ENCODE measurements at places on chromosomes 1 and 21. TPM values are rescaled to one million over a fixed set of nuclear protein-coding genes. Genes with fewer than 3 reads are reported as not detected.

PPIAL4G gene
- 0.08 TPM for total RNA-seq

GIPC2 gene
- total RNA-seq = 2.9 TPM

C1orf21 gene
- 7.5 TPM for total RNA-seq

IVL gene
- not detected for total RNA-seq

EPHX1 gene
- 45.0 TPM for total RNA-seq

SPRR2G gene
- total RNA-seq = not detected

SERPINC1 gene
- total RNA-seq = not detected

GRCh38 chr1:114078116-114078515 is 75.6 kb downstream of the SYT6 start:
- DNase-seq = no peak
- H3K4me1 ChIP-seq = peaks cover 29% of the 10 kb centered on the region
- peaks cover 1% of the 10 kb centered on the region for H3K27me3 ChIP-seq

DNA sequence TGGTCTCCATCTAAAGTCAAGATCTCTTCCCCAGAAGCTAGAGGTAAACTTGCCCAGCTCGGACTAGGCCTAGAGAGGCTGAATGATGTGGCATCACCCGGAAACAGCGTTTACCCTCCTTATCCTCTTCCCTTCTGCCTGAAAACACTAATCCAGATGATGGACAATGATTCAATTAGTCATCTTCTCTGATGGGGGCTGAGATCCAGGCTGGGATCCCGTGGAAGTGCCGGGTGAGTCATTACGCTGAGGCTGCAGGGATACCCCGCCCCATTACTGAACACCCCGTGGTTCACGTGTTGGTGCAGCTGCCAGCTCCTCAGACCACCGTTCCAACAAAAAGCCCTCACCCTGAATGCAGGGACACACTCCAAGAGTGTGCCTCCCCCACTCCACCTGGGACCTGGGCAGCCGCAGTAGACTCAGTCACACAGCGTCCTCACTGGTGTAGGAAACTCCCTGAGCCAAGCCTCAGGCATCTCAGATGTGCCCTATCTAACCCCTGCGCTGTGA is 2.0 kb downstream of the S100A6 start:
- peak overlapping the region; percentile 13 for H3K4me3 ChIP-seq
- DNase-seq = no peak
- peaks cover 12% of the 10 kb centered on the region for H3K27me3 ChIP-seq
- H3K4me1 ChIP-seq = peaks cover 17% of the 10 kb centered on the region

- no peak overlapping the region for H3K27ac ChIP-seq
- no peaks in the 10 kb centered on the region for H3K27me3 ChIP-seq
- DNase-seq = no peak
- H3K36me3 ChIP-seq = no peaks in the 10 kb centered on the region
- no peaks in the 10 kb centered on the region for H3K4me1 ChIP-seq
These were observed 77.7 kb downstream of the UROD start for GRCh38 chr1:45089711-45090110.

- peaks cover 10% of the 10 kb centered on the region for H3K4me1 ChIP-seq
- no peaks in the 10 kb centered on the region for H3K27me3 ChIP-seq
- H3K36me3 ChIP-seq = peaks cover 7% of the 10 kb centered on the region
- no peak for DNase-seq
These were observed 128.5 kb upstream of the HNRNPU start for GRCh38 chr1:244992833-244993232.

DNA sequence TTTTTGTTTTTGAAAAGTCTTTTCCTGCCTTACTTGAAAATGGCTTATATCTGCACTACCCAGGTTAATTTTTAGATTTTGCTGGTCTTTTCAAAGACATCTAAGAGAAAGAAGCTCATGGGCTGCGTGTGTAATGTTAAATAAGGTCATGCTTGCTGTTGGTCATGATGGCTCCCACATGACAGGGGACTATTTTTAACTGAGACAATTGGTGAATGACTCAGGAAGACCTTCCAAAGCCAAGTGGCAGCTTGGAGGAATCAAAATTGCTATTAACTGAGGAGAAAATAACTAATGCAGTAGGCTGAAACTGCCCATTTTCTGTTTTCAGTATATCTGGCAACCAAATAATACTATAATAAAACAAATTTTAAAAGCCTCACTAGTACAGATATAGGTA is 117.1 kb upstream of the SPAG17 start:
- DNase-seq = no peak
- H3K27me3 ChIP-seq = no peaks in the 10 kb centered on the region
- no peaks in the 10 kb centered on the region for H3K36me3 ChIP-seq
- H3K4me3 ChIP-seq = no peak overlapping the region
- no peaks in the 10 kb centered on the region for H3K4me1 ChIP-seq

GRCh38 chr1:204558467-204558866 is 42.3 kb downstream of the MDM4 start:
- DNase-seq = no peak
- peaks cover 2% of the 10 kb centered on the region for H3K27me3 ChIP-seq
- H3K36me3 ChIP-seq = peaks cover 3% of the 10 kb centered on the region
- no peak overlapping the region for H3K27ac ChIP-seq
- H3K4me1 ChIP-seq = peaks cover 4% of the 10 kb centered on the region

DNA sequence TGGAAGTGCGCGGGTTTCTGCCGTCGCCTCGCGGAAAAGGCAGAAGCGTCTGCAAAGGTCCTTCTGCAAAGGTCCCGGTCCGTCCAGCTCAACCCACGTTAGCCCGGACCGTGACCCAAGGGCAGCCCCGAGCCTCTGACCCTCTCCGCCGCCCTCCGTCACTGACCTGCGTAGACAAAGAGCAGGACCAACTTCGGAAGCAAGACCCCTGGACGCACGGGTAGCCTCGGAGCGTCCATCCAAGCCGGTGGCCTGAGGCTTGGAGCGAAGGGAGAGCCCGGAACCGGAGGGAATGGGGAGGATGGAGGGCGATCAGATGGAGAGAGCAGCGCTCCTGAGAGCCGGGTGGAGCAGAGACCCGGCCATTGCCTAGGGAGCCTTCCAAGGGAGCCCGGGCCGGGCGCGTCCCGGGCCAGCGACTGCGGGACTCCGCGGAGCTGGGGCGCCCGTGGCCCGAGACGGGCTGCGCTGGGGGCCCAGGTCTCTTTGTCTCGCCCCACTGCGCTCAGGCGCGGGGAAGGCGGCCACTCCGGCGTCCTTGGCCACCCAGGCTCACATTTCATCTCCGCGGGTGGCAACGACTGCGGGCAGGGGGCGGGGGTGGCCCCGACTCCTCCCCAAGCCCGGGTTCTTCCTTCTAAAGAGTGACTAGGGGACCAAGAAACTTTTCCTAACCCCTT is at the start of gene CYYR1:
Gene CYYR1 (minus strand): TSS at position 585 of the 680 bp plus-strand sequence. CDS start 346 bp downstream, at position 239.
- H3K4me1 ChIP-seq = peaks cover 32% of the 10 kb centered on the region
- H3K27ac ChIP-seq = peak within 1 kb of the TSS; percentile 88
- H3K4me3 ChIP-seq = peak within 1 kb of the TSS; percentile 98
- peaks cover 3% of the 10 kb centered on the region for H3K27me3 ChIP-seq
- DNase-seq = peak; percentile 55

DNA sequence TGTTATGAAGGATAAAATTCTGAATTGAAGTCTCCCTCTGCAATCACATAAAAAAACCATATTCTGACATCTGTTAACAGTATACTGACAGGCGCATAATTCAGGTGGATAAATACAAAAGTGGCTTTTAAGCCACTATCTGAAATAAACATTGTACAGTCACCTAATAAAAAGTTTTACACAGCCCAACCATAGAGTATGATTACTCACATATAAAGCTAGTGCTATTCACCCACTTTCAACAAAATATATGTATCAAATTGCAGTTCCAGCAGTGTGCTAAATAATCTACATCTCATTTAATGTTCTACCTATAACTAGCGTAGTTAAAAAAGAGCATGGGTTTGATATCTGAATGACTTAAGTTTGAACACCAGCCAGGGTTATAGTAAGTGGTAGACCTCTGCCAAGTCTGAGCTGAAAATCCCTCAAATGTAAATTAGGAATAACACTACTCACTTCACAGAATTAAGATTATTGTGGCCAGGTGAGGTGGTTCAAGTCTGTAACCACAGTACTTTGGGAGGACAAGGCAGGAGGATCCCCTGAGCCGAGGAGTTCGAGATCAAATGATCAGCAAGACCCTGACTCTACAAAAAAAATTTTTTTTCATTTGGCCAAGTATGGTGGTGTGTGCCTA is 3.9 kb downstream of the EGLN1 start:
- H3K4me3 ChIP-seq = peak overlapping the region; percentile 97
- H3K27me3 ChIP-seq = peaks cover 16% of the 10 kb centered on the region
- no peak overlapping the region for H3K27ac ChIP-seq
- no peak for DNase-seq

DNA sequence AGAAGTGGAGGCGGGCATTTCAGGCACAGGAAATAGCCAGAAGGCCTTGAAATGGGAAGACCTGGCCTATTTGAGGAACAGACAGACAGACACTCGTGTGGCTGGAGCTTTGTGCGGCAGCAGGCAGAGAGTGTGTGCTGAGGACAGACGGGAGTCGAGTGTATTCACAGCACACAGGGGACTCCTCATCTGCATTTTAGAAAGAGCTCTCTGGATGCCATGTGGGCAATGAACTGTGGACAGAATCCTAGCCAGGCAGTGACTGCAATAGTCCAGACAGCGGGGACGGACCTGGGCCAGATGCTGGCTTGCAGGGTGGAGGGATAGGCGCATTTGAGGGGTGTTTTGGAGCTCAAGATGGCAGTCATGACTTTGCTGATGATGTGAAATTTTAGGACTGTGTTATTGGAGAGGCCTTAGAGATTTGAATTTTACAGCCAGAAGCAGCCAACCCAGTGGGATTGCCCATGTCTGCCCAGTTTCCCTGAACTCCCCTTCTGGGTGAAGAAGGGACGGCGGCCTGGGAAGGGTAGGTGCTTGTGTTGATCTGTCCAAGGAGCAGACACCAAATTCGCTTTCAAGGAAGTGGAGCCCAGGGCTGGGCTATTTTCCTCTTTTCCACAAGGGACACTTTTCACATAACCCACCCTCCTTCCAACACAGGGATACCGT is 43.7 kb downstream of the CHAF1B start:
- peaks cover 26% of the 10 kb centered on the region for H3K4me1 ChIP-seq
- H3K27ac ChIP-seq = peak overlapping the region; percentile 99
- H3K27me3 ChIP-seq = peaks cover 13% of the 10 kb centered on the region
- H3K36me3 ChIP-seq = no peaks in the 10 kb centered on the region
- H3K4me3 ChIP-seq = no peak overlapping the region
- DNase-seq = no peak

GRCh38 chr21:43654806-43655489 is 4.3 kb downstream of the HSF2BP start:
- H3K36me3 ChIP-seq = no peaks in the 10 kb centered on the region
- no peak overlapping the region for H3K27ac ChIP-seq
- peaks cover 2% of the 10 kb centered on the region for H3K27me3 ChIP-seq
- H3K4me1 ChIP-seq = peaks cover 8% of the 10 kb centered on the region

GRCh38 chr1:242525360-242525722 is 844 bp upstream of the PLD5 start:
- peak overlapping the region; percentile 37 for H3K4me3 ChIP-seq
- peaks cover 11% of the 10 kb centered on the region for H3K27me3 ChIP-seq
- H3K27ac ChIP-seq = no peak overlapping the region
- DNase-seq = no peak
- no peaks in the 10 kb centered on the region for H3K36me3 ChIP-seq

DNA sequence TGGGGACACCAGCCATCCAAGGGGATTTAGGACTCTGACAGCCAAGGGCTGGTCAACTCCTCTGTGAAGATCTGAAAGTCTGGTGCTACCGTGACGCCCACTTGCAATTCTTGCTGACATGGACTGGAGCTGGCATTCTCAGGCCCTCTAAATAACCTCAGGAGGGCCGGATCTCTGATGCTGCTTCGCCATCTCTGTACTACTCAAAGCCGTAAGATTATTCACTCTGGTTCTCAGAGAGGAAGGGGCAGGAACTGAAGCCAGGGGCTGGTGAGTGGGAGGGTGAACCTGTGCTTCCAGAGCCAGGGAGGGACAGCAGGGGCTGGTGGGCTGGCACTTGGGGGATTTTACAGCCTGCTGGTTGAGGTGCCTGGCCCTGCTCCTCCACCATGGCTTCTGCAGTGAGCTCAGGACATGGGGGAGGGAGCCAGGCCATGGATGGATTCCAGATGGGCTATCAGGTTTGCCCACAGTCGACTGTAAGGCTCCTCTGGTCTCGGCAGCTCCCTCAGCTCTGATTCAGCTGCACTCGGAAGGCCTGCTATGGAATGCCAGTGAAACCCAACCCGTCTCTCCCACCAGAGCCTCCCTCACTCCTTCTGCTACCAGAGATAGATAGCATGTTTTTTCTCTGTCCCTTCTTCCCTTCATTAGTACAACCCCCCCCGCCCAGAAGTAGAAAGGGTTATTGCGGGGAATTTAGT is 84.5 kb downstream of the PLXNA2 start:
- no peak overlapping the region for H3K27ac ChIP-seq
- no peaks in the 10 kb centered on the region for H3K36me3 ChIP-seq
- peaks cover 4% of the 10 kb centered on the region for H3K27me3 ChIP-seq
- no peak for DNase-seq
- peaks cover 40% of the 10 kb centered on the region for H3K4me1 ChIP-seq
- H3K4me3 ChIP-seq = no peak overlapping the region

DNA sequence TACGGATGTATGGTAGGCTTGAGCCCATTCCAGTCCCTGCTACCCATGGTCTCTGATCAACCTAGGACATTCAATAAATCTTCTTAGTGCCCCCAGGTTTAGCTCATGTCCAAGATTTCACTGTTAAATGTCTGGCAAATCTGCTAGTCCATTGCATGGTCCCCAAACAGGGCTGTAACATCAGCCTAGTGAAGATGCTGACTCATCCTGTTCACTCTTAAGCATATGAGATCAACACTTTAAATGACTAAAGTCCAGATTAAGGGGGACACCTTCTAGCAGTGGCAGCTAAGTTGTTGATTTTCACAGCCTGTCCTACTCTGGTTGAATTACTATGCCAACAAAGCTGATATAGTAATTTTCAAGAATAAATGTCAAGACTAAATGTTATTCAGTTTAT is 46.5 kb upstream of the NUF2 start:
- no peak for DNase-seq
- peaks cover 9% of the 10 kb centered on the region for H3K4me1 ChIP-seq
- no peaks in the 10 kb centered on the region for H3K36me3 ChIP-seq
- H3K4me3 ChIP-seq = no peak overlapping the region
- H3K27me3 ChIP-seq = peaks cover 2% of the 10 kb centered on the region

GRCh38 chr1:30312226-30312625 is 411.2 kb downstream of the MATN1 start:
- peaks cover 6% of the 10 kb centered on the region for H3K27me3 ChIP-seq
- no peak for DNase-seq
- H3K4me1 ChIP-seq = no peaks in the 10 kb centered on the region
- no peak overlapping the region for H3K27ac ChIP-seq

DNA sequence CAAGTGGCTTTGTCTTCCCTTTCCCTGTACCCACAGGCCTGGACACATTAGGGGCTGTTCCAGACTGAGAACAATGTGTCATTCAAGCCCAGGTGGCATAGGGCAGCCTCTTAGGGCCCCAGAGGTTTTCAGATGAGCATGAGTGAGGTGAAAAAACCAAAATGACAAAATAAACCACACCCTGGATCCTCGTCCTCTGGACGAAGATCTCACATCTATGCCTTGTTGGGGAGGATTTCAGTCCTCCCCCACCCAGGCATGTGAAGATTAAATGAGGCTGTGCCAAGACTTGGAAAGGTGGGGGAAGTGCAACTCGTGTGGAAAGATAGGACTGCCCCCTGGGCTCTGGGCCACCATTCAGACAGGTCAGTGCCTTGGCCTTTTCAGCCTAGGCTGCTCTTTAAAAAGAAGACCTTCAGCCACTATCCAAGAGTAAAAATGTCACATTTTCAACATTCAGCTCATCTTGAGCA is 32.8 kb upstream of the IL19 start:
- no peak for DNase-seq
- H3K27me3 ChIP-seq = peaks cover 13% of the 10 kb centered on the region
- H3K4me3 ChIP-seq = no peak overlapping the region
- H3K4me1 ChIP-seq = peaks cover 15% of the 10 kb centered on the region
- peaks cover 17% of the 10 kb centered on the region for H3K36me3 ChIP-seq

- H3K4me3 ChIP-seq = no peak overlapping the region
- H3K4me1 ChIP-seq = peaks cover 2% of the 10 kb centered on the region
- peaks cover 6% of the 10 kb centered on the region for H3K27me3 ChIP-seq
- no peaks in the 10 kb centered on the region for H3K36me3 ChIP-seq
These were observed 82.8 kb downstream of the GLIS1 start for GRCh38 chr1:53655931-53656746.

All from endothelial cell (in vitro differentiated cells).